ENCODE measurements at places on chromosomes 5 and 9.

- no peak for DNase-seq
These were observed 17.0 kb downstream of the GOLPH3 start for GRCh38 chr5:32157078-32157477.

DNA sequence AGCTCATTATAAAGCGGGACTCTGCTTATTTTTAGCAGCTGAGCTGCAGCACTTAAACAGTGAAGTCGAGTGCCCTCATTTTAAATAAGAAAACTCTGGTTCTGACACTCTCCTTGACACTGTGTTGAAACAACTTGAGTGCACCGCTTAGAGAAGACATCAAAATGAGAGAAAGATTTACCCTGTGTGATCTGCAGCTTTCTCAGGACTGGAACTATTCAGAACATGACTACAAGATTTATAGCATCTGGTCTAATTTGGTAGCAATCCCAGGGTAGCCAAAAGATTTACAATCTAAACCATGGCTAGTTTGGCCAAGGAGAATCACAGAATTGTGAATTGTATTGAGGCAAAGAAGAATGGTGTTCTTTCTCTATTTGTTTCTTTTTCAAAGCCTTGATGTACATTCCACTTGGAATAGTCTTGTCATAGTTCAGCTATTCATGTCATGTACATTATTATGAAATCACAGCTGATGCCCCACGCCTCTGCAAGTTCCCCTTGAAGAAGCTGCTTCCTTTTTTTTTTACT, 38.7 kb downstream of the PLEKHG4B start:
- no peak for DNase-seq

- DNase-seq: no peak
These were observed 214.1 kb upstream of the IER5L start for GRCh38 chr9:129392093-129392541.

- no peak for DNase-seq
These were observed 237.8 kb downstream of the PAPPA start for GRCh38 chr9:116391306-116391900.

DNA sequence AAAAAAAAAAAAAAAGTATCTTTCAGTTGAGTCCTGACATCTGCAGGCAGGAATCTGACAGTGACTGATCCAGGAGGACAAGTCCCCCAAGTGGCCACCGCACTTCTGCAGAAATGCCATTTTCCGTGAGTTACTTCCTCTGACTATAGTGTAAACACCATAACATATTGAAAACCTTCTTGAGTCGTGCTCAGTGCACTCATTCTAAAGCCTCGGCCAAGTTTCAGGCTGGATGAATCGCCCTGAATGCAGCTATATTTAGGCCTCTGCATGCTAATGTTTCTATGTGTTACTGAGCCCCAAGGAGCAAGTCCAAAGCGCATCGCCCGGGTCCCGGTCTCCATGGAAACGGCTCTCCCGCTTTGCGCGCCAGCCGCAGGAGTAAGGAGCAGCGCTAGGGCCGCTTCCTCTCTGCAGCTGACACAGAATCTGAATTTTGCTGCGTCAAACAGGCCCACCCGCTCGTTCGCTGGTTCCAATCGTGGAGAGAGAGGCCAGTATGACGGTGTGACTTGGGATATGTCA, 335.4 kb downstream of the MSX2 start:
- no peak for DNase-seq

DNA sequence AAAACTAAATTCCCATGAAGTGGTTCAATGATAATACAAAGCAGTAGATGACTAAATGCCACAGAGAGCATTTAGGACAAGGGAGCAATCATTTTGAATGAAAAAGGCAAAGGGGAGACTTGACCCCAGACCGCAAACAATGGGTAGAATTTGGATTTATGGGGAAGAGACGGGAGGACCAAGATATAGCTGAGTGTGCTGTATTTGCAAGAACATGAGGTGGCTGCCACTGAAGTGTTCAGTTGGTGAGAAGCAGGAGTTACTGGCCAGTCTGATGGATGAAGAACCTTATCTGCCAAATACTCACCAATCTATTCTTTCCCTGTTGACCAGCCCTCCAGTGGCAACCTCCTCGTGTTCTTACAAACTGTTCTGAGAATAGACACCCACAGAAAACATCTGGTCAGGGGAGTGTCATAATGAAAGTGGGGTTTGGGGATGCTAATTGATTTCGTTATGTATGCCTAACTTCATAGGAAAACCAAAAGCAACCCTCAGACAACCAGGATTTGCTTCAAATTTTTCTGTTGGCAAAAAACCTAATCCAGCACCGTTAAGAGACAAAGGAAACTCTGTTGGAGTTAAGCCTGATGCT, 19.8 kb downstream of the TDRD7 start:
- DNase-seq: no peak

DNA sequence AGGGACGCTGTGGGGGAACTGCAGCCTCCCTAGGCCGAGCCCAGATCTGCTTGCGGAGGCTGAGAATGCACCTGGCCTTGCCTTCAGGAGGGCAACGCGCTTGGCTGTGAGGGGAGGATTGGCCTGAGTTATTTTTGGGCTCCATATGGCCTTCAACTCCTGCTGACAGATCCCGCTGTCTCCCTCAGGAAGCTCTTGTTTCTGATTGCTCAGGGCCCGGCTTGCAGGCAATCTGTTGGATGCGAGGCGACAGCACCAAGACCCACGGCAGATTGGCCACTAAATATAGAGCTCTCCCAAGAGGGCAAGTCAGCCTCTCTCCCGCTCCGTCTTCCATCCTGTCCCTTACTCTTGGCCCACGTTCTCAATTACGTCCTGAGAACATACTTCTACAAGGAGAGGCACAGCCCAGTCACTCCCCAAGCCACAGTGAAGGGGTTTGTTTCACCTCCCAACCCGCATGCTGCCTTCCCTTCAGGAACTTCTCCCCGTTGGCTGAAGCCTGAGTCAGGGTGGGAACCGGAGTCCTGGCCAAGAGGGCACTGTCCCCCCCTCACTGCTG, 53.6 kb downstream of the RASGEF1C start:
- no peak for DNase-seq

DNA sequence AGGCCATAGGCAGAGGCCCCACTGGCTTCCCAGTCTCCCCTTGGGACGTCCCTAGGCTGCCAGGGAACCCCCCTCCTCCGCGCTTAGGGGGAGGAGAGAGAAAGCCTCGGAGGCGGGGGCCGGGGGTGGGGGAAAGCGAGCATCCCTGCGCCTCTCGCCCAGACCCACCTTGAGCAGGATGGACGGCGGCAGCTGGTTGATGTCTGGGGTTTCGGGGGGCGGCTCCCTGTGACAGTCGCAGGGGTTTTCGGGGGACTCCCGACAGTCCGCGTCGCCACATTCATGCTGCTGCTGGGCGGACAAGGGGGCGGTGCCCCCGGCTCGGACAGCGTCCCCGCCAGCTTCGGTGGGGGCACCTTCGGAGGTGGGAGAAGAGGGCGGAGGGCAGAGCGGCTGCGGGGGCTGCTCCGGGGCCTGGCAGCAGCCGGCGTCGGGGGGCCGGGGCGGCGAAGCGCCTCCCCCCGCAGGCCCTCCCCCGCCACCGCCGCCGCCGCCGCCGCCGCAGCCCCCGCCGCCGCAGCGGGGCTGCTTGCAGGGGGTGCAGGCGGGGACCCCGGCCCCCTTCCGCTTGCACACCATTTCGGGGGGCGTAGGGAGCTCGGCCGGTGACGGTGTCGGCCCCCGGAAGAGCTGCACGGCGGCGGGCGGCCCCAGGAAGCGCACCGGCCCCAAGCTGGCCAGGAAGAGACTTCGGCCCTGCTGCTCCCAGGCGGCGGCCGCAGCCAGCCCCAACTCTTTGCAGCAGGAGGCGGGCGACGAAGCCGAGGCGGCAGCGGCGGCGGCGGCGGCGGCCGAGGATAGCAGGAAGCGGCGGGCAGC, 1.2 kb downstream of the FBXL17 start:
- peak; percentile 31 for DNase-seq

- no peak for DNase-seq
These were observed 72.7 kb downstream of the SMIM23 start for GRCh38 chr5:171858303-171858702.

DNA sequence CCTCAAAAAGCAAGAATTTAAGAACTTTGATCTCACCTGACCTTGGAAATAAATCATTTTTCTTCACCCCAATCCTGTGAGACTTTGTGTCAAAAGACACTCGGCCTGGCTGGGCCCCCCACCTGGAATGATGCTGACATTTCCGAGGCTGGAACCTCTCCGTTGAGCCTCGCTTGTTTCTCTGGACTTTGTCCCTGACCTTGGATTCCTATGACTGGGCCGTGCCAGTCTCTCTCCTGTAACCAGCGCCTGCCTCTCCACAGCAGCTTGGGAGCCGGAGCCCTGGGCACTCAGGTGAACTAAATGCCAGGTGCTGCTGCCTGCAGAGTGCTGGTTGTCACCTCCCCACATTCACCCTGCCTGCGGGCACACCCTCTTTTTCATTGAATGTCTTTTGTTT, 62.7 kb downstream of the RETREG1 start:
- DNase-seq: no peak

DNA sequence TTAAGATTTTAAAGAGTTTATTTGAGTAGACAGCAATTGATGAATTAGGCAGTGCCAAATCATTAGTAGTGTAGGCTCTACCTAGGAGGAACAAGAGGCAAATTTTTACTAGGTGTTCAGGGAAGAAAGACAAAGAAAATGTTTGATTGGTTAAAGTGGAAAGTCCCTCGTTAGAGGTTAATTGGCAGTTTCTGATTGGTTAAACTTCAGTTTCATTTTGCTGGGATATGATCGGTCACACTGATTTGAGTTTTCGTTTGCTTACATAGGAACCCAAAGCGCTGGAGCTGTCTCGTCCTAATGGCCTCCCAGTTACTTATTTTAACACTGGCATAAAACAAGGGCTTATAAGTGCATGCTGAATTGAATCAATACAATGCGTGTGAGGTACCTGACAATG, 15.1 kb downstream of the DMAC1 start:
- no peak for DNase-seq

DNA sequence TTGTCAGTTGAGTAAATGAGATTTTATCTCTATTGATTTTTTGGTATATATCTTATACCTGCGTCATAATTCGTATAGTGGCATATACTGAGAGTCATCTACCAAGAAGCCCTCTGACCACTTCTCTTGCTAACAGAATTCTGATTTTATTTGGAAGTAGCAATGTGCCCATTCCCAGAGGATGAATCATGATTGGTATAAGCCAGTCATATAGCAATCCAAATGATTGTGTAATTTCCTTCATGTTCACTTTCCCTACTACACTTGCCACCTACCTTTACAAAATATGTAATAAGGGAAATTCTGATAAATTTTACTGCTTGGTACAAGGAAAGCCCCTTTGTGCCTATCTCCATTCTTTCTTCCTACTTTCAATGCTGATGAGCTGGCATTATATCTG, 16.1 kb upstream of the ZNF462 start:
- no peak for DNase-seq

DNA sequence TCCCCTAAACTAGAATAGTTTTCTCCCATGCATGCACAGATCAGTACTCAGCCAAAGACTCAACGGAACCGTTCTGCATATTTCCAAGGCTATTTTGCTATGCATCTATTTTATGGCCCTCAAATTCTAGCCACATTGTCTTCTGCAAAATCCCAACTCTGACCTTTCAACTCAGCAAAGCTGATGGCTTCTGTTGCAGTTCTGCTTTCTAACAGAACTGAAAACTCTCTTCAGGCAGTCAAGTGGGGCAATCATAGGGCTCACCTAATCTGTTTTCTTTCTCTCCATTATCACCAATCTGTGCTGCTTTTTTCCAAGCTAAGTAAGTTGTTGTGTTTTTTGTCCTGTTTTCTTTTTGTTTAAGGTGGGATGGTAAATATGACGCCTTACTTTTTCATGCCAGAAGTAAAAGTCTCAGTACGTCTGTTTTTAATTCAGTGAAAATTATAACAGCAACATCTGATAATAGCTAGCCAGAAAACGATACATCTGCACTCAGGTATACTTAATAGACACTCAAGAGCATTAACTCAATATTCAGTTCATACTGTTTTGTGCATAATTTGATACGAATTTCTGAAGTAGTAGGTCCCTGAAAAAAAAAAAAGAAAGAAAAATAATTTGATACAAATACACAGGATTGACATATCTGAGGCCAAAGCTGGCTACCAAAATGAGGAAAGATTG, 454.3 kb downstream of the TLE1 start:
- DNase-seq: no peak

DNA sequence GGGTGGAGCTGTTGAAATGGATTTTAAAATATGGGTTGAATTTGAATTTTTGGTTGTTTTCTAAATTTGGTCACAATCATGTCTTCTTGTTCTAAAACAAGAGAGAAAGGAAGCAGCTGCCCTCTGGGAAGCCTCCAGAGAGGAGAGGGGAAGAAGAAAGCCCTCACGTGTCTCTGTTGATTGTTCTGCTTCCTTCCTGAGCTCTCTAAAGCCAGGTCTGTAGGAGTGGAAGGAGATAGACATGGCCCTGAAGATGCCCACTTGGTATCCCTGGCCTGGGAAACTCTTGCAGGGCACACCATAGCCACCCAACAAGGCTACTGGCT, 59.6 kb downstream of the GALNT12 start:
- DNase-seq: no peak

GRCh38 chr5:120509053-120509452, 45.0 kb downstream of the PRR16 start:
- DNase-seq: no peak

GRCh38 chr5:150659360-150660107, 1.5 kb upstream of the MYOZ3 start:
- no peak for DNase-seq

GRCh38 chr9:132141344-132141947, 20.4 kb upstream of the NTNG2 start:
- DNase-seq: no peak

- DNase-seq: no peak
These were observed 396.0 kb upstream of the ZNF608 start for GRCh38 chr5:125142458-125142857.

DNA sequence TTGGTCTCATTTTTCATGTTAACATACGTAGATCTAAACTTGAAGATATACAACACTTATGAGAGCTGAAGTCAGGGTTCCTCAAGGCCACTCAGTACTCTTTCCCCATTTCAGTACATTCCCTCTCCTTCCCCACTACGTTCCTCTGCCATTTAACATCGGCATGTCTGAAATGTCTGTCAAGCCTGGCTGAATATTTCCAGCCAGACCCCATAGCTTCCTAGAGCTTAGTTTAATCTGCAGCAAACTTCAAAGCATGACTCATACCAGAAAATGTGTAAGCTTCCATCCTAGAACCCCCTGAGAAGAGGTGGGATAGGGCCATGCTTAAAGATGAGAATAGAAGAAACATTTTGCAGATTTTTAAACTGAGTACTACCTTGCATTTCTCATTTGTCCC, 6.2 kb downstream of the GZMA start:
- no peak for DNase-seq

GRCh38 chr9:12684974-12685373, 8.2 kb upstream of the TYRP1 start:
- no peak for DNase-seq

GRCh38 chr9:125103021-125103420, 40.3 kb downstream of the SCAI start:
- no peak for DNase-seq

DNA sequence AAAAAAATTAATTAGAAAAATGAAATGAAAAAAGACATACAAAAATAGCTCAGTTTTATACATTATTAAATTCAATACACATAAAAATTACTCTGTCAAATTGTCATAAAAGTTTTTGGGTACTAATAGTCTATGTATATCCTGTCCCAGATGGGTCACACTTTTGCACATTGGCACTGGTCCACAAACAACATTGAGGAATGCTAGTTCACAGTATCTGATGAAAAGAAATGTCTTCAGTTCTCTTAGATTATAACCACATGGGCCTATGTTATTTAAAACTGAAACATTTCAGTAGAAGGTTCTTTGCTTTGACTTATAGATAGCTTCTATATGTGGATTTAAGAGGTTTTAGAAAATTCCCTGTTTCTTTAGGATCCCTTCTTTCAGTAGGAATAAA, 39.8 kb downstream of the LNPEP start:
- no peak for DNase-seq

- DNase-seq: no peak
These were observed 21.1 kb upstream of the TMEM174 start for GRCh38 chr5:73151766-73152410.
